ENCODE measurements at places on chromosomes 5 and 9.

- no peak for DNase-seq
Measured at GRCh38 chr9:94918038-94918753, 191.7 kb downstream of the AOPEP start.

DNA sequence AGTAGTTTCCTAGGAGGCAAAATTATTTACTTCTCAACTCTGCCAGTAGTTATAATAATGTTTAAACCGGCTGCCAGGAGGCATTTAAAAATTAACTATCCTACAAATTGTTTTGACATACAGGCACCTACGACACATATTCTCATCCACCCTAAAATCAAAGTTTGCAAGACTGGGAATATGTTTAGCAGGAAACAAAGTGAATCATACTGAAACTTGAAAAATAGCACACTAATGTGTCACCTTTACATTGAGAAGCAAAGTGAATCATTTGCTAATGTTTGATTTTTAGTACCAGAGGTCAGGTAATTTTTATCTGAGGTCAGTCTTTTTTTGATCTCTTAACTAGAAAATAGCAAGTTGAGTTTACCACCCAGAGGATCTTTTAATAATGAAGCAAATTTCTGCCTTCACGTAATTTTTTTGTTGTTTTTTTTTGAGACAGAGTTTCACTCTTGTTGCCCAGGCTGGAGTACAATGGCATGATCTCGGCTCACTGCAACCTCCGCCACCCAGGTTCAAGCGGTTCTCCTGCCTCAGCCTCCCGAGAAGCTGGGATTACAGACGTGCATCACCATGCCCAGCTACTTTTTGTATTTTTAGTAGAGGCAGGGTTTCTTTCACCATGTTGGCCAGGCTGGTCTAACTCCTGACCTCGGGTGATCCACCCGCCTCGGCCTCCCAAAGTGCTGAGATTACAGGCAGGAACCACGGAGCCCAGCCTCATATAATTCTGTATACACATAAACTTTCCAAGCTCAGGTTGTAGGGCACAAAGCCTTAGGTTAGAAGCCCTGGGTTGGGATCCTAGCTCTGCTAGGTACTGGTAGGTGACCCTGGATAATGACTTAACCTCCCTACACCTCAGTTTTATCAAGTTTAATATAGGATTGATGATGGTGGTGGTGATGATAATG, 124.3 kb downstream of the UGCG start:
- no peak for DNase-seq

- DNase-seq, result no peak
Measured at GRCh38 chr9:75111019-75111622, 22.8 kb downstream of the OSTF1 start.

DNA sequence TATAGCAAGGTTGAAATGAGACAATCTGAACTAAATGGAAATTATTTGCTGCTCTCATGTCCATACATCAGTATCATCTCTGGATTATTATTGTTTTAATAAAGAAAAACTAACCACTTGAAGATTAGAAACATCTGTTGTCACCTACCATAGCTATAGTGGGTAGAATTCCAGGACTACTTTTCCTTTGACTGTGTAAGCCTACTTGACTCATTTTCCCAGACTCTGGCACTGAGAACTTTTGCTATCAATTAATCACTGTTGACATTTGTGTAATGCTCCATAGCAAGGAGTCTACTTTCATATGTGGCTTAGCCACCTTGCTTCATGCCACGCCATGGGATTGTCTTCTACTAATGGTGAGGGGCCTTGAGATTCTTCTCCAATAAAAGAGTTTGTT, 59.9 kb upstream of the ARRDC3 start:
- no peak for DNase-seq

GRCh38 chr5:81909677-81910076, 62.1 kb upstream of the ATG10 start:
- DNase-seq, result no peak

GRCh38 chr5:107235167-107235566, 435.6 kb downstream of the EFNA5 start:
- DNase-seq, result no peak

DNA sequence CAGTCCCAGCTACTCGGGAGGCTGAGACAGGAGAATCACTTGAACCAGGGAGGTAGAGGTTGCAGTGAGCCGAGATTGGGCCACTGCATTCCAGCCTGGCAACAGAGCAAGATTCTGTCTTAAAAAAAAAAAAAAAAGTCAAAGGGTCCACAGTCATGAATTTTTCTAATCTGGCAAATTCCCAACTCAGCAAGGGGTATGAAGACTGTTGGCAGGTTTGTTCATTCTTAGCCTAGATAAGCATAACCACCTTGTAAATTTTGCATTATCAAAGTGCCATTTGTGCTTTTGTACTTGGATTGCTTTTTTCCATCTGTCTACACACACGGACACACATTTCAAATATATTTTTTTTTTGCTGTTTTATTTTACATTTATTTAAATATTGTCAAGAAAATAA, 299.8 kb upstream of the NUDT12 start:
- no peak for DNase-seq
